ENCODE measurements at places on chromosomes 1 and 21.

DNA sequence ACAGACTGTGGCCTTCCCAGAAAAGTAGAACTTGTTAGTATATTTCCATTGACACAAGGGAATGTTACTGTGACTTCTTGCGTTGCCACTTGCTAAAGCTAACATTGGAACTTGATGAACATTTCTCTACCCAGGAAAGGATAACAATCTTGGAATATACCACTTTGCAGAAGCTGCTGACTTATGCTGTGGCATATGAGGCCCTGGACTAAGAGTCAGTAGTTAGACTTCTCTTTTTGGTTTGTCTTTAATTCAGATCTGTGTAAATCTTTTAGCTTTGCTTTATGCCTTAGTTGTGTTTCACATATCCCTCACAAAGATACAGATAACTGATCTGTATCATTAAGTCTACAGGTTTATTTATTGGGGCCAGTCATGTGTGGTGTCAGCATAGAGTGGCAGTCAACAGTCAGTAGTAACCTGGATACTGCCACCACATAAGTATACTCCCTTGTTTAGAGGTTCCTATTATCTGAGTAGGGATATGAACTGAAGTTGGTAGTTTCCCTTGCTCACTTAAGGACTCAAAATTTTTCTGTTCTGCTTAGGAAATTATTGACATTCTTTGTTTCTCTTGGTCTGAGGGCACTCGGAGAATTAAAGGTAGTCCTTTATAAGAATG, 14.7 kb downstream of the RNF2 start:
- DNase-seq = no peak

DNA sequence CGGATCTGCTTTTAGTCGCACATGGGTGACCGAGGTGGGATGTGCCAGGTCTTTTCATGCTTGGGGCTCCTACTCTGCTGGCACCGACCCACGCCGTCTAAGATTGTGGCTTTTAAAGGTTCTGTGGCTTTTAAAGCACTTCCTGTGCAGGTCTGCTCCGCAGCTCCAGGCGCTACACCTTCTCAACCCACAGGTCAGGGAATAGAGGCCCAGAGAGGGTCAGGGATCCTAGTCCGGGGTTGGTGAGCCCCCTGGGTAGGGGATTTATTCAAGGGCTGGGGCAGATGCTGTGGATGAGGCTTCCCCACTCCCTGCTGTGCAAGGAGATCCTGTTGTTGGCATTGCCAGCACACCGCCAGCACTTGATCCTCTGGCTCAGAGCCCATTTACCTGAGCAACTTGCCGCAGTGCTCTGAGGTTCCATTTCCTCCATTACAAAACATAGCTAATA, 212.8 kb upstream of the RAB4A start:
- no peak for DNase-seq

GRCh38 chr1:242673652-242674051, 149.2 kb upstream of the PLD5 start:
- no peak for DNase-seq

- DNase-seq = no peak
Measured at GRCh38 chr1:76240316-76240715, 165.8 kb downstream of the ST6GALNAC3 start.

GRCh38 chr1:22470227-22470626, 18.6 kb downstream of the ZBTB40 start:
- DNase-seq = no peak

- no peak for DNase-seq
Measured at GRCh38 chr1:223752721-223753515, 40.6 kb downstream of the CAPN2 start.

- DNase-seq = peak; percentile 23
Measured at GRCh38 chr1:54716299-54717047, 812 bp downstream of the TTC4 start.

- DNase-seq = no peak
Measured at GRCh38 chr1:1245178-1245816, 1.2 kb downstream of the C1QTNF12 start.

DNA sequence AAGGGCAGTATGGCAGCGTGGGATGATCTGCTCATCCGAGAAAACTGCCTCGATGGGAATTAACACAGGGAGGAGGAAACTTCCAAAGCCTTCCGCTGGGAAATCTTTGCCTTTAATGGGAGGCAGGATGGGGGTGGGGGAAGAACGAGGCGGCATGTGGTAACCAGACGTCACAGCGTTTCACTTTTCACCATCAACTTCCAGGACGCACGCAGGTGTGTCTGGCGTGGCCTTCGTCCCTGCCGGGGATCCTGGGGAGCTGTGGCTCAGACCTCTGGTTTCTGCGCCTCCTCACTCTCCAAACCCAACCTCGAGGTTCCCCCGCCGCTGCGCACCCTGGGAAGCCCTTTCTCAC, 282 bp downstream of the RSPH1 start:
- no peak for DNase-seq

DNA sequence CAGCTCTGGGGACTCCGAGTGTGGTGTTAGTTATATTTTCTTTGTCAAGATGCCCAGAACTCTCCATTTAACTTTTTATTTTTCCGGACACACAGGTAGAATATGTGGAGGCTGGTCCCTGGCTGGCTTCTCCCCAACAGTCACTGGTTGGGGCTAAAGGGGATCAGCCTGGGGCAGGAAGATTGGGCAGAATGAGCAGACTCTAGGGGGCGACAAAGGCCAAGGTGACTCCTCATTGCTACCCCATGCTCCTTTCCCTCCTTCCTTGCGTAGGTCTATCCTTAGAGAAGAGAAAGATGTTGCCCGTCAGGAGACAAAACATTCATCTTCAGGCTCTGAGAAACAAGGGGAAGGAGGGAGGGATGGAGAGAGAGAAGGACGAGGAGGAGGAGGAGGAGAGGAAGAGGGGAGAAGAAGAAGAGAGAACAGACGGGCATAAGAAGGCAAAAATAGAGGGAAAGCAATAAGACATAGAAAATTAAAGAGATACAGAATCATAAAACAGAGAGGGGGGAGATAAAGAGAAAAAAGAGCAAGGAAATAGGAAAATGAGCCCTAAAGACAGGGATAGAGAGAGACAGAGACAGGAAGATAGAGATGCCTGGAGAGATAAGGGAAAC, 89.9 kb downstream of the FOXD2 start:
- no peak for DNase-seq

- no peak for DNase-seq
Measured at GRCh38 chr1:41514381-41514780, 29.9 kb upstream of the EDN2 start.

DNA sequence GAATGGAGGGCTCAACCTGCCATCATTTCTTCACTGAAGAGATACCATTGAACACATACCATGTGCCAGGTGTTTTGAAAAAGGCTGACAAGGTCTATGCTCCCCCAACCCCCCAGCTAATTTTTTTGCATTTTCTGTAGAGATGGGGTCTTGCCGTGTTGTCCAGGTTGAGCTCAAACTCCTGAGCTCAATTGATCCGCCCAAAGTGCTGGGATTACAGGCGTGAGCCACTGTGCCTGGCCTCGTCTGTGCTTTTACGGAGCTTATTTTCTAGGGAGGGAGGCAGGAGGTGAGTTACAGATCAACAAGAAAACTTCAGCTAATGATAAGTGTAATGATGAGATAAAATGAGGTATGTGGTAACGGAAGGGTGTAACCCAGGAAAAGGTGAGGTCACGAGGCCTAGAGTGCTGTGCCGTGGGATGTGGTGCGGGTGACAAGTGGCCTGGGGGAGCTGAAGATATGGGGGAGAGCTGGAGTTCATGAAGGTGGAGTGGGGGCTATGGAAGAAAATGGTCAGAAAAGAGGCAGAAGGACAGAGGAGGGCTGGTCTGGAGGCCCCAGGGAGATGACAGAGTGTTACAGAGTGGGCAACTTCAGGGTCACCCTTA, 28.2 kb downstream of the FAAH start:
- no peak for DNase-seq

- DNase-seq = no peak
Measured at GRCh38 chr1:233320023-233320422, 7.5 kb upstream of the MAP3K21 start.

GRCh38 chr1:226132728-226133503, 53.6 kb downstream of the ACBD3 start:
- DNase-seq = no peak

GRCh38 chr1:74526708-74527107, 14.3 kb upstream of the LRRC53 start:
- DNase-seq = no peak

DNA sequence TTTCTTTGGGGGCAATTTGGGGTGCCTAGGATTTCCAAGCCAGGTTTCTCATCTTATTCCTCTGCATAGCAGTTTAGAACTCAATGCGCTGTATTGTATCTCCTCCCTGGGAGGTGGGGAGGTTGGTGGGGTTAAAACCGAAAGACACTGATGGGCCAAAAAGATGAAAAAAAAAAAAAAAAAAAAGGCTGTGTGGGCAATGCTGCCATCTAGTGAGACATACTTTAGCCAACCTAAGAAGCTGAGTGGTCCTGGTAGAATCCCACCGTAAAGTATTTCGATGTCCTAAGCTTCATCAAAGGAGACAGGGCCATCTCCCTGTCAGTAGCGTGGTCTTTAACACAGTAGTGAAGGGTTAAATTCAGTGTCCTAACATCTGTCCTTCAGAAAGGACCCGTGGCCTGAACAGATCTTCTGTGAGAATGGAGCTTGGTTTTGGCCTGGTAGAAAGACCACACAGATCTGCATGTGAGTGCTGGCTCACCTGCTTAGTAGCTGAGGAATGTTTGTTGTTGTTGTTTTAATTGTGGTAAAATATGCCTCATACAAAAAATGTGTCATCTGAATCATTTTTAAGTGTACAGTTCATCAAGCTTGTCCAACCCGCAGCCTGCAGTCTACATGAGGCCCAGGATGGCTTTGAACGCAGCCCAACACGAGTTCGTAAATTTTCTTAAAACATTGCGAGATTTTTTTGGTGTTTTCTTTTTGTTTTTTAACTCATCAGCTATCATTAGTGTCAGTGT, 226.2 kb downstream of the KIF26B start:
- DNase-seq = no peak

DNA sequence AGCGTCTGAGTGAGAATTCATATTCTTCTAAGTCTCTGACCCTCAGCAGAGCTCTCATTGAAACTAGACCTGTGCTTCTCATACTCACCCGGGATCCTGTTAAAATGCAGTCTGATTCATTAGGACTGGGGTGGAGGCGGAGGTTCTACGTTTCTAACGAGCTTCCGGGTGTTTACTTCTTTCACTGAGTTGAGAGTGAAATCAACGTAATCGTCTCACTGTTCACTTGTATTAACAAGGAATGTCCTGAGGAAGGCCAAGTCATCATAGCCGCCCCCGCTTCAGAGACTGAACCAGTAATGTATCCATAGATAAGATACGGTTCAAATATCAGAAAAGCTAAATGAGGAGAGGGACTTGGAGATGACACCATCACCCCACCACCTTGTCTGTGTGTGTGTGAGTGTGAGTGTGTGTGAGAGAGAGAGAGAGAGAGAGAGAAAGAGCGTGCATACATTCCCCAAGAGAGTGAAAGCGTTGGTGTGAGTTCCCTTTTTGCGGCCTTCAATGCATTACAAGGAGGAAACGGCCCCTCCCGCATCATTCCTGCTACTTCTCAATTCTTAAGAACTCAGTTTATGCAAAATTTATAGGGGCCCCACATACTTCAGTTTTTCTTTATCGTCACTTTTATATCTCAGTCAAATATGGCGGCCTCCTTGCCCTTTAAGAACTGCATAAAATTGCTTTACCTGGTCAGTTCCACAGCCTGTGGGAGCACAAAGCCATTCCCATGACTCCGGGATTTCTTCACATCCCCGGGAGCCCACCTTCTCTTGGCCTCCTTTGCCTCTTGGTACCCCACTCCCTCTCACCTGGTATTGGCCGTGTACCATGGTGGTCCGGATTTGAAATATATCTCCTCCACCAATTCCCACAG, 19.8 kb downstream of the KMO start:
- DNase-seq = peak; percentile 87

- DNase-seq = no peak
Measured at GRCh38 chr1:56788588-56788987, 30.6 kb downstream of the FYB2 start.
